Cardiac muscle cell (in vitro differentiated cells and primary cell): ENCODE measurements at places on chromosomes 1 and 21. TPM values are rescaled to one million over a fixed set of nuclear protein-coding genes. Genes with fewer than 3 reads are reported as not detected.

ESPN gene
- total RNA-seq: 9.7 and 18.1 TPM in 2 replicates

SMIM1 gene
- total RNA-seq: 20.9 and 28.4 TPM in 2 replicates

ADAMTS4 gene
- total RNA-seq: 0.88 and 4.0 TPM in 2 replicates

AURKAIP1 gene
- 235 and 301 TPM in 2 replicates for total RNA-seq

IGSF8 gene
- 23.0 and 29.1 TPM in 2 replicates for total RNA-seq

IGSF3 gene
- total RNA-seq: 91.6 and 130 TPM in 2 replicates

HSD3B1 gene
- 0.27 TPM in 1 of 2 replicates, not detected in the other for total RNA-seq
